Endothelial cell of umbilical vein (primary cell): ENCODE measurements at places on chromosomes 3 and 15. TPM values are rescaled to one million over a fixed set of nuclear protein-coding genes. Genes with fewer than 3 reads are reported as not detected.

GRCh38 chr3:153422314-153422713, 260.3 kb downstream of the RAP2B start:
- no peak for DNase-seq

DNA sequence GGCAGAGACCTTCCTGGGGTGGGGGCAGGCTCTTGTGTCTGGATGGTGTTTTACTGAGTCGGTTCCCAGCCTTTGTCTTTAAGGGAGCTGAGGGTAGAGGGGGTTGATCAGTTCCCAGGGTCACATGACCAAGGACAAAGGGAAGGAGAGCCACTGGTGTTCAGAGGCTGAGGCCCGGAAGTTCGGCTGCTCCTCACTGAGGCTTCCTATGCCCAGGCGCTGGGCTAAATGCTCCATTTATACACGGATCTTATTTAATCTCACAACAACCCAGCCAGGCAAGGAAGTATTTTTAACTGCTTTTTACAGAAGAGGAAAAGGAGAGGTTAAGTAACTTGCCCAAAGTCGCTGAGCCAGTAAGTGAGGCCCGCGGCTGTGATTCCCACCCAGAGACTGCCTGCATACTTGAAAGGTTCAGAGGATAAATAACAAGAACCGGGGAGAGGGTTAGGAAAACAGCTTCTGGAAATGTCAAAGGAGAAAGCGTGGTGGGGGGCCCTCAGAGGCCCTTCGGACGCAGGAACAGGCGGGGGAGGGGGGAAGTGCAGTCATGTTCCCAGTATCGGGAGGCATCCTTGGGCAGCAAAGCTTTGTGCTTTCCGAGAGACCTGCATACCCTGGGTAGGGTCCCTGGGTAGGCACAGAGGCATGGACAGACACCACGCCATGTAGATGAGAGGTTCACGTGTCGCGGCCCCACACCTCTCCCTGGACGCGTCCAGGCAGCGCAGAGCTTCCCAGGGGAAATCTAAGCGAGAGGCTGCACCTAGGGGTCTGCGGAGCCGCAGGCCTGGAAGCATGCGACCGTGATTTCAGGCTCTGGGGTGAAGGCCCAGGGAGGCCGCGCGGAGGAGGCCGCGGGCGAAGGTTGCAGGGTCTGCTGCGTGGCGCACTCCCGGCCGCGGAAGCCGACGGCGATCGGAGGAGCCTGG, 21.3 kb downstream of the EPHB3 start:
- DNase-seq, result no peak

DNA sequence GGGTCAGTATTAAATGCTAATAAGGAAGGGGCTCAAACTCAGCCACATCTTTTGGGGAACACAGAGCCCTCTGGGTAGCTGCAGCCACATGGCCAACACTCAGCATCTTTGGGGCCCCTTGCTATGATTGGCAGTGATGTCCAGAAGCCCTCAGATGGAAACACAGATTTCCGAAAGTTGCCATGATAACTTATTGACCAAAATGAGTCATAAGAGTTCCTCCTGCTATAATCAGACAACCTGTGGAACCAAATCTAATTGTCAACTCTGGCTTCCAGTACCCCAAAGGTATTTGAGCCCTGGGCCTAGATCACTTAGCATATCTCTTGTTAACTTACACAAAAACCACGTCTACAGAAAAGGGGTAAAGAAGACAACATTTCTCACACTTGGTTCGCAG, 392.2 kb downstream of the KCNH8 start:
- DNase-seq, result no peak

Gene INKA1
- total RNA-seq, result 24.0 and 26.5 TPM in 2 replicates

DNA sequence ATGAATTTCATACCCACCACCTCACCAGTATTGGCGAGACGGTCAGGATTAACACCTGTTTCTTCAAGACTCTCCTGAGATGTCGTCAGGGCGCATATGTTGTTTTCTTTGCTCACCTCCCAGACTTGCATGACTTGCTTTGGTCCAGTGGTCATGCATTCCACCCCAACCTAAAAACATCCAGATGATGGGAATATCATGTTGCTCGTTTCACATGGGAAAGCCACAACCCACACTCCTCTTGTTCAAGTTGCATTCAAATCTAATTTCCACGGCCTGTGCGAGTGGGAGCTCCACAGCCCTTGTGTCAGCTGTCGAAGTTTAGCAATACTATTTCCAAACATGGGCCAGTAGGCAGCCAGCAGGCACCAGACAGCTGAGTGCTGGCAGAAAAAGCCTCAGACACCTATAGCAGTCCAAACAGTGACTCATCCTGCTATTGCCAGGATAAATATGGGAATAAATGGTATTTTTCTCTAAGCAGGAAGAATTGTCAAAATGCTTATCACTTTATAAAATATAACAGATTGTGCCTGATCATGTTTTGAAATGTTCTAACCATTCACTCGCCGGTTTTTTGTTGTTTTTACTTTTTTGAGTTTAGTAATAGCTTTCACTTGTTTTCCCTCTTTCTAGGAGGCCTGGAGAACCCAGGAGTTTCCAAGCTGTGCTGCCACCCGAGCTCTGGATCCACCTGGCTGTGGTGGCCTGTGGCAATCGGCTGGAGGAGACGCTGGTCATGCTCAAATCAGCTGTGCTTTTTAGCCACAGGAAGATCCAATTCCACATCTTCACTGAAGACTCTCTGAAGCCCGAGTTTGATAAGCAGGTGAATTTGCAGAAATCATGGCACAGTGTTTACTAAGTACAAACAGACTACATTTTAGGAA, 20.1 kb downstream of the GXYLT2 start:
- peak; percentile 65 for DNase-seq

DNA sequence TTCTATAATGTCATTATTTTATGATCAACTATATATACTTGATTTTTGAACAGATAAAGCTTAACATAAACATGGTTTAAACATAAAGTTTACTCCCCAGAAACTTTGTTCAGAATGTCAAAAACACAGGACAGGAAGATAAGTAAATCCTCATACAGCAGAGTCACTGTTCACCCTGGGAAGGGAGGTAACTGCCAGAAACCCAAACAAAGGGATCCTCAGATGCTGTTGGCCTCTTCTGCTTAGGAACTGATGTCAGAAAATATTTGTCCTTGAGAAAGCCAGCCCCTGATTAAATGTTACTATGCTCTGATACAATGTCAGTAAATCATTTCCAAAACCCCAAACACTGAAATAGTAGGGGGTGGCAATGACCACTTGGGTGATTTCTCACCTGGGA, 185.3 kb downstream of the TJP1 start:
- DNase-seq, result no peak

DNA sequence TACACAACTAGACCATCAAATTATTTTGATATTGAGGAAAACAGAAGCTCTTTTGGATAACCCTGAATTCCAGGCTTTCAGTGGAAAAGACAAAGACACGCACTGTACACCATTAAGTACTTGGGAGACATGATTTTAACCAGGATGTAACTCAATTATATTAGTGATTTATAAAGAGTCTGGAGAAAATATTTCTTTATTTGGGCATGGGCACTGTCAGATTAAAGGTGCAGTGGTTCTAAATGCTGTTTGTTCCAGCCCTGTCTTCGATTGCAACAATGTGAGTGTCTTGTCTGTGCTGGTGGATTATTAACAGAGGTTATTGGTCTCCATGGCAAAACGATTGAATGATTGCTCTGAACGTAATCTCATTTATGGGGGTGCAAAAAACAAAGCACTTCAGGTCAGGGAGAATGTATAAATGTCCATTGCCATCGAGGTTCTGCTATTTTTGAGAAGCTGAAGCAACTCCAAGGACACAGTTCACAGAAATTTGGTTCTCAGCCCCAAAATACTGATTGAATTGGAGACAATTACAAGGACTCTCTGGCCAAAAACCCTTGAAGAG, at the start of gene TM4SF4:
TSS of gene TM4SF4 (plus strand) at position 448 of the 568 bp plus-strand sequence. CDS start 181 bp downstream, outside the sequence.
- DNase-seq, result no peak

- DNase-seq, result peak; percentile 53
Measured at GRCh38 chr15:73982222-73982962, 9.7 kb downstream of the STOML1 start.

DNA sequence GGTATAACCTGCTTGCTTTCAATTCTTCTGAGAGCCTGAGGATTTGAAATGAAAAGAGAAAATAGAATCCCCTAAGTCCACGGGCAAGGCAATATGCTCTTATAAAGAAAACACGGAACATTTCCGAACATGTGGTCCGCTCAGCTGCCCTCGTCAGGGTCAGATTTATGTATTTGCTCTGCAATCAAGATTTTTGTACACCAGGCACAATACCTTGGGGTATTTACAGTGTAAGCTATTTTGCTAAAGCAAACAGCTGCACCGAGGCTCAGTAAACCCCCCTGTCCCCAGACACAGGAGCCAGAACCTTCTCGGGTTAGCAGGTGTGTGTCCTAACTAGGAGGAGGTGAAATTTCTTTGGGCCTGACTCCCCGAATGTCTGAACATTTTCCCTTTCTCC, 155.8 kb upstream of the LRIG1 start:
- no peak for DNase-seq

Gene PRICKLE2
- 7.1 and 8.9 TPM in 2 replicates for total RNA-seq

Gene MED12L
- total RNA-seq, result 0.23 and 0.27 TPM in 2 replicates

DNA sequence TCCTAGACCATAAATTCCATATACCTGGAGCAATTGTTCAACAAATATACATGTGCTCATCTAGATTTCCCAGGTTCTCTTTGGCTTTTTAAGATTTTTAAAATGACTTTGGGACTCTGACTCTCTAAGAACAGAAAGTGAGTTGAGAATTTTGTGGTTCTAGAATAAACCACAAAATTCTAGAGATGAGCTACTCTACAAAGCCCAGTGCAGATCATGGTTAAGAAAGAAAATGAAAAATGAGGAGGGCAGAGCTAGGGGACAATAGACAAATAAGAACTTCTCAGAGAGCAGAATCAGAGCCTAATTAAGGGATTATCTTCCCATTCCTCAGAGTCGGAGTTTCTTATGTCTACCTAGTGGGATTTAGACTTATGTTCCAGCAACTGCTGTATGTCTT, 694.7 kb downstream of the ZNF385D start:
- DNase-seq, result no peak

- no peak for DNase-seq
Measured at GRCh38 chr15:60969658-60970057, 259.4 kb downstream of the RORA start.

Gene CLDN18
- not detected in 2 replicates for total RNA-seq

- peak; percentile 24 for DNase-seq
Measured at GRCh38 chr15:56775641-56776040, 42.3 kb upstream of the ZNF280D start.

Gene H1-8
- total RNA-seq, result not detected in 2 replicates

DNA sequence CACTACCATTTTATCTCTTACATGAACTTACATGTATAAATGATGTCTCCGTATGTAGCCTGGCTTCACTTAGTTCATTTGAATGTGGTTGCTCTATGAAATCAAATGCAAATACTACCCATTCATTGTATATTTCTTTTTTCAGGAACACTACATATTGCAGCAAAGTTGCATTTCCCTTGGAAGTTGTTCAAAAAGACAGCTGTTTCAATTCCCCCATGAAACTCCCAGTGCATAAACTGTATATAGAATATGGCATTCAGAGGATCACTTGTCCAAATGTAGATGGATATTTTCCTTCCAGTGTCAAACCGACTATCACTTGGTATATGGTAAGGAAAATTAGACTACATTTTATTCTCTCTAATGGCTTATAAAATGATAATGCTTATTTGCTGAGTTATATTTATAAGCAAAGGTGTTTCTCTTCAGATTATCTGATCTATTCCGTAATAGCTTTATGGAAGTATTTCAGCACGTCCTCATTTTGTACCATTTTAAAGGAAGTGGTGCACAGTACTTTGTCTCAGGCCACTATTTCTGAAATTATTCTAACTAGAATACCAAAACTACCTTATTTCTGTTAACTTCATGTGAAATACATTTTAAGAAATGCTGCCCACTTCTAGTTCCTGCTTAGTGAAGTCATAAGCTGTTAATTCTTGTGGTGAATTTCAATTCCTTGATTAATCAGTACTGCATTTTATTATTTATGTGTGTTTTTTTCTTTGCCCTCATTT, 95.1 kb downstream of the IL1RAP start:
- no peak for DNase-seq

DNA sequence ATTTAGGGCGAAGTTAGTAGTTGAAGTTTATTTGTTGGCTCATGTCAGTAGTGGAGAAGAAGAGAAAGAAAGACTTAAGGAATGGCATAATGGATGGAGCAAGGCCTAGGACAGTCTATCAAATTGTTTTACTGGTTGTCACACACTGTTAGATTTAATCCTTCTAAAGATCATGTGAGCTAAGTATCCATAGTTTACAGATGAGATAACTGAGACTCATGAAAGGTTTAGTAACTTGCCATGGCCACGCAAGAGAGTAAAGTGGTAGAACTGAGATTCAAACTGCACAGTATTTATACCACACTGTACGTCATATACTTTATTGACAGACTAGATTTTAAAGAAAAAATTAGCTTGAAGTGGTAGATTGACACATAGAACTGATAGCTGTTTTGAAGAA, 11.4 kb downstream of the SPRED1 start:
- DNase-seq, result no peak

Gene SLC9C1
- 0.09 TPM in 1 of 2 replicates, not detected in the other for total RNA-seq

GRCh38 chr3:94627689-94628088, 564.8 kb downstream of the NSUN3 start:
- no peak for DNase-seq

DNA sequence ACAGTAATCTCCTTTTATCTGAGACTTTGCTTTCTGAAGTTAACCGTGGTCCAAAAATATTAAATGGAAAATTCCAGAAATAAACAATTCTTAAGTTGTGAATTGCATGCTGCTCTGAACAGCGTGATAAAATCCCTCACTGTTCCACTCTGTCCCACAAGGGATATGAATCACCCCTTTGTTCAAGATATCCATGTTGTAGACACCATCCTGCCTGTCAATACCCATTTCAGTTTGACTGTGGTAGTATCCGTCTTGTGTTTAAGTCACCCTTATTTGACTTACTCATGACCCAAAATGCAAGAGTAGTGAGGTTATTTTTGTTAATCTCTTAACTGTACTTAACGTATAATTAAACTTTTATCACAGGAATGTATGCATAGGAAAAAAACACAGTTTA, 435.0 kb downstream of the SHQ1 start:
- DNase-seq, result peak; percentile 83

DNA sequence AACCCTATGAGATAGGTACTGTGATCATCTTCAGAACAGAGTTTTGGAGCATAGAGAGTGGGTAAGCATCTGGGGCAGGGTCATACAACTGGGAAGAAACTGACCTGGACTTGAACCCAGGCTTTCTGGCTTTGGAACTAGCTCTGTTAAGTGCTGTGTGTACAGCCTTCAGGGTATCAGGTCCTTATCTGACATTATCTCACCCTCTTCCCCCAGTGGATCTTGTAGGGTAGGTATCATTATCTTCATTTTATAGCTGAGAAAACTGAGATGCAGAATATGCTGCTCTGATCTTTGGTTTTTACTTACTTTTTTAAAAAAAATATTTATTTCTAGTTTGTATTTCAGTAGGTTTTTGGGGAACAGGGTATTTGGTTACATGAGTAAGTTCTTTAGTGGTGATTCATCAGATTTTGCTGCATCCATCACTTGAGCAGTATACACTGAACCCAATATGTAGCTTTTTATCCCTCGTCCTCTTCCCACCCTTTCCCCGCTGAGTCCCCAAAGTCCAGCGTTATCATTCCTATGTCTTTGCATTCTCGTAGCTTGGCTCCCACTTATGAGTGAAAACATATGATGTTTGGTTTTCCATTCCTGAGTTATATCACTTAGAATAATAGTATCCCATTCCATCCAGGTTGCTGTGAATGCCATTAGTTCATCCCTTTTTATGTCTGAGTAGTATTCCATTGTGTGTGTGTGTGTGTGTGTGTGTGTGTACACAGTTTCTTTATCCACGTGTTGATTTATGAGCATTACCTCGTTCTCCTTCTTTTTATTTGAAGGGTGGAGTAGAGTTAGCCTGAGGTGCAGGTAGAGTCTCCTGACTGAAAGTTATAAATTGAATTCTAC, 271.2 kb downstream of the PTPRG start:
- no peak for DNase-seq

- no peak for DNase-seq
Measured at GRCh38 chr15:69468241-69469121, 15.9 kb downstream of the RPLP1 start.
